ENCODE measurements at places on chromosomes 13 and 19.

DNA sequence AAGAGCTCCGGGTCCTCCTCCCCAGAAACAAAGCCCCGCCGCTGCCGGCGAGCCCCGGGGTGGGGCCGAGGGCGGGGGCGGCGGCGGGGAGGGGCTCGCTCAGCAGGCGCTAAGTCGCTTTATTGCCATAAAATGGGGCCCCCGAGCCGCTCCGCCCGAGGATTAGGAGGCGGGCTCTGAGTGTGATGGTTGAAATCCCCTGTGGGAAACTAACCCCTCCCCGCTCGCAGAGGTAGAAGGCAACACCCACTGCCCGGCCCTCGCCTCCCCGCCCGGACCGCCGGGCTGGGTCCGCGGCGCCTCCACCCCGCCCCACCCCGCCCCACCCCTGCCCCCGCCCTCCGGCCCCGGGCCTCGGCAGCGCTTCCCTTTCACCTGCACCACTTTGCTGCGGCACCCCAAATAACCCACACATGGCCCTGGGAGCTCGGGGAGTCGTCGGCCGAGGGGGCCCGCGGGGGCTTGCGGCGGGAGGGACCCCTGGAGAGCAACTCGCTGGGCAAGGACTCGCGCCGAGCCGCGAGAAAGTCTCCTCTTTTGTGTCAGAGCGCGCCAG, at the start of gene KLF12:
TSS of gene KLF12 (minus strand) at position 184 of the 556 bp plus-strand sequence.
- peak; percentile 90 for DNase-seq

GRCh38 chr13:110106726-110107125, 200.2 kb downstream of the COL4A1 start:
- DNase-seq: no peak

DNA sequence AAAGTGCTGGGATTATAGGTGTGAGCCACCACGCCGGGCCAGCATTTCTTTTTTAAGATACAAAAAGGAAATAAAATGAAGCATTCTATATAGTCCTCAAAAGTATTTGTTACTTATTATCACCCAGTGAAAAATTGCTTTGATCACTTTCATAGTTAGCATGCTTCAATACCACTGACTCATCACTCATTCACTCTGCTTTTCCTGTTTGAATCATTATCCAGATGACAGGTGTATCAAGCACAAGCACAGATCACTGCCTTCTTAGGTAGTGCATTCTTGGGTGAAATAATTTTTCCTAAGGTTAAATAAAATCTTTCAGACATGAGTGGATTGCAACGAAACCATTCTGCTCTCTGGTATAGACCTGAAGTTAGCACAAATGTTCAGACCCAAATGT, 35.8 kb upstream of the SPART start:
- DNase-seq: no peak

- DNase-seq: no peak
Measured at GRCh38 chr19:29111576-29111975, 101.4 kb downstream of the UQCRFS1 start.

GRCh38 chr19:33396701-33397535, 23.4 kb downstream of the CEBPG start:
- no peak for DNase-seq

- no peak for DNase-seq
Measured at GRCh38 chr13:28991764-28992163, 171.6 kb downstream of the MTUS2 start.

DNA sequence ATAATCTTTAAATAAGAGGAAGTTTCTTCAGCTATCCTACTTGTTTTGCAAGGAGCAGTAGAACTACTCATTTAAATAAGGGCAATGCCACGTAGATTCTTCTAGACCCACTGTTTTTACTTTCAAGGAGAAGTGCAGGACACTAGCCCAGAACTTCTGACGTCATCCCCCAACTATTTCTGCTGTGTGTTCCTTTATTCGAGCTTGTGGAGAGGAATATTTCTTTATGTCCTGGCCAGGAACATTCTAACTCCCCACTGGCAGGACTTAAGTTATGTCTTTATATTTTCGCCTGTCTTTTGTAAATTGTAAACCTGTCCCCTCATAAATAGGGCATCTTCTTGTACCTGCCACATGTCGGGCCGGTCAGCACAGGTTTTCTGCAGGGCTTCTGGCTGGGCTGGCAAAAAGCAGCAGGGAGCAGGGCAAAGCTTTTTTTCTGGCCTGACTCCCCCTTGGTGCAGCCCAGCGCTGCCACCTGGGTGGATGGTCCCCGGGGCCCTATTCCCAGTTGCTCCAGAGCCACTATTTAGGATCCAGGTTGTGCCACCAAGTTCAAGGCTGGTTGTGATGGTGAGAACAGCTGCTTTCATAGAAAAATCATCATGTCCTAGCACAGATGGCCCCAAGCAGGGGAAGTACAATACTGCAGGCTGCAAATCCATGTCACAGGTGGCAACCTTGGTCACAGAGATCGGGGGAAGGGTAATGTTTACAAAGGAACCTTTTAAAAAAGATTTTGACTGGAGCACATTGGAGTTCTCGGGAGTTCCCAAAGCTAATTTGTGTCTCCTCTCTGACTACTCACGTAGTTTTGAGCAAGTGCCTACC, 1.8 kb downstream of the MBNL2 start:
- DNase-seq: no peak

GRCh38 chr13:48189171-48189570, 43.8 kb upstream of the ITM2B start:
- no peak for DNase-seq

- no peak for DNase-seq
Measured at GRCh38 chr13:33351319-33351718, 65.8 kb upstream of the STARD13 start.

DNA sequence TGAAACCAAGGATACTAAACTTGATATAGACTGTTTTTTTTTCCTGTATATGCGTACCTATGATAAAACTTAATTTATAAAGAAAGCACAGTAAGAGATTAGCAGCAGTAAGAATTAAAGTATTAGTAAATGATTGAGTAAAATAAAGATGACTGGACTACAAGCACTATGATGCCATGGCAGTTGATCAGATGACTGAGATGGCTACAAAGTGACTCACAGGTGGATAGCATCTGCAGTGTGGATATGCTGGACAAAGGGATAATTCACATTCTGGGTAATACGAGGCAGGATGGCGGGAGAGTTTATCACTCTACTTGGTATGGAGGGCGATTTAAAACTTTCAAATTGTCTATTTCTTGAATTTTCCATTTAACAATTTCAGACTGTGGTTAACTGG, 11.8 kb downstream of the HTR2A start:
- no peak for DNase-seq

- DNase-seq: no peak
Measured at GRCh38 chr13:77522444-77522843, 13.1 kb upstream of the SCEL start.

DNA sequence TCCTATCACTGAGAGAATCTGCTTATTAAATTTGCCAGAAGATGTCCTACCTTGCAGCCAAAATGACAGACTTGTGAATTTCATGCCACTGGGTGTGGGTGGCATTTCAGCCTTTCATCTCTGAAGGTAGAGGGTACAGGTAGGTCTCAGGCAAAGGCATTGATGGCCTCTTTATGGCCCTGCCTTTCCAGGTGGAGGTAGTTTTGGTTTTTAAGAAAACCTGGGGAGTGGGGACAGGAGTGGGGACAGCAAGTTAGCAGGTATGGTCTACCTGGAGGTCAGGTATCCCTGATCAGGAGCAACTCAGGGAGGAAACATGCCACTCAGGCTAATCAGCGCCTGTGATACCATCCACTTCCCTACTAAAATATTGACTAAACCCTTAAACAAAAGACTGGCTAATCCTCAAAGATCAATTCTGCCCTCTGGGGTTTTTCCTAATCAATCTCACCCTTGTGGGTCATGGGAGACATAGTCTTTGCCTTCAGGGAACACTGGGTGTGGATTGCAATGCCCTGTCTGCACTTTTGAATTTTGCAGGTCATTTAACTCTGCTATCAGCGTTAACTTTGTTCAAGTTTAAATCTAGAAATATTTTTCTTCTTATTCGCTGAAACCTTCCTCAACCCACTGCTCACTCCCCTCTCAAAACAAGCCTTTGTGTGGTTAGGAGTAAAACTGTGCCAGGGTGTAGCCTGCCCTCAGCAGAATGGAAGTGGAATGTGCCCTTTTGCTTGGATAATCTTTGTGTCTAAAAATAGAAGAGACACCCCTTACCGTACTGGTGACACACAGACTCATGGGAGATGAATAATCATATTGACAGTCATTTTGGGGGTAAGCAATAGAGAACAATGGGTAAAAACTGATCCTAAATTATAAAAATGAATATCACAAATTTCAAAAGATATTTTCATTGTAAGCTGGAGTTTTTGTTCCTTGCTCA, 233.7 kb downstream of the COG6 start:
- no peak for DNase-seq

- no peak for DNase-seq
Measured at GRCh38 chr19:16506961-16507360, 10.8 kb downstream of the C19orf44 start.

- no peak for DNase-seq
Measured at GRCh38 chr19:50178859-50179537, 15.9 kb upstream of the IZUMO2 start.

DNA sequence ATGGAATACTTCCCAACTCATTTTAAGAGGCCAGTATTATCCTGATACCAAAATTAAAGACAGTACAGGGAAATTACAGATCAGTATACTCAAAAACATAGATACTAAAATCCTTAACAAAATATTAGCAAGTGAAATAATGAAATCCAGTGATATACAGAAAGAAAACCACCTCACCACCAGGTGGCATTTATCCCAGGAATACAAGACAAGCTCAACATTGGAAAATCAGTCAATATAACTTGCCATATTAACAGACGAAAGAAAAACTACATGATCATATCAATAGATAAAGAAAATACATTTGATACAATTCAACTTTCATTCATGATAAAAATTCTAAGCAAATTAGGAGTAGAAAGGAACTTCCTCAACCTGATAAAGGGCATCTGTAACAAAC, 6.7 kb upstream of the GNA15 start:
- DNase-seq: no peak

GRCh38 chr19:51006406-51006805, 5.0 kb upstream of the KLK8 start:
- DNase-seq: no peak

- DNase-seq: no peak
Measured at GRCh38 chr19:49344505-49345423, 9.6 kb downstream of the CD37 start.

GRCh38 chr19:46599716-46600373, 1.3 kb upstream of the CALM3 start:
- no peak for DNase-seq

DNA sequence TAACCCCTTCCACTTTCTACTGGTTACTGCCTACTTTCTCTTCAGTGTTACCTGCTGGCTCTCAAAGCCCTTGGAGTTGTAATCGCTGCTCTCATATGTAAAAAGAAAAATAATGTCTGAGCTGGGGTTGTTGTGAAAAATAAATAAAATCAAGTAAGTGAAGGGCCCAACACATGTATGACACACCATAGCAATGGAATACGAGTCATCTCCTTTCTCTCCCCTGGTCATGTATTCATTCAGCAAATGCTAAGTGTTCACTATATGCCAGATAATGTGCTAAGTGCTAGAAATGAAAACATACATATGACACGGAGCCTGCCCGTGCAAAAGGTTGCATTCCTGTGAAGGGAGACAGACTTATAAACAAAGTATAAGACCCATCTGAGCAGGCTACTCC, 535.0 kb downstream of the RFC3 start:
- no peak for DNase-seq

DNA sequence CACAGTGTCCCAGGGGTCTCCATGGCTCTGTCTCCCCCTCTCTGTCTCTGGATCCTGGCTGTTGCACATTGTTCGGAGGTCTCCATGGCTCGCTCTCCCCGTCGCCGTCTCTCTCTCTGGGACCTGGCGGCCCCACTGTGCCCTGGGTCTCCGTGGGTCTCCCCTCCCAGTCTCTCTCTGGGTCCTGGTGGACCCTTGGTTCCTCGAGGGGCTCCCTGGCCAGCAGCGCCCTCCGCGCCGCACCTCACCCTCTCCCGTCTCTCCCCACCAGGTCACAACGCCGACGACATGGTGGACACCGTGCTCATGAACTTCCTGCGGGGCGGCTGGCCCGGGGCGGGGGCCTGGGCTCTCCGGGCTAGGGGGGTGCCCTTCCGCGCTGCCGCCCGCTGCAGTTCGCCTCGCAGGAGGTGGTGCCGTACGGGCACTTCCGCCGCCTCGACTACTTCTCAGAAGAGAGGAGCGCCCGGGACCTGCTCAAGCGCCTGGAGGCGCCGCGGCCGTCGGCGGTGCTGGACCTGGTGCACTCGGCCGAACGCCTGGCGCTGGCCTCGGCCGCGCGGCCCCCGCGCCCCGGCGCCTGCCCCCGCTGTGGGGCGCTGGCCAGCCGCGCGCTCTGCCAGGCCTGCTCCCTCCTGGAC, 29.1 kb downstream of the SIGLEC5 start:
- no peak for DNase-seq

- DNase-seq: no peak
Measured at GRCh38 chr13:80337288-80338081, 3.4 kb downstream of the SPRY2 start.

DNA sequence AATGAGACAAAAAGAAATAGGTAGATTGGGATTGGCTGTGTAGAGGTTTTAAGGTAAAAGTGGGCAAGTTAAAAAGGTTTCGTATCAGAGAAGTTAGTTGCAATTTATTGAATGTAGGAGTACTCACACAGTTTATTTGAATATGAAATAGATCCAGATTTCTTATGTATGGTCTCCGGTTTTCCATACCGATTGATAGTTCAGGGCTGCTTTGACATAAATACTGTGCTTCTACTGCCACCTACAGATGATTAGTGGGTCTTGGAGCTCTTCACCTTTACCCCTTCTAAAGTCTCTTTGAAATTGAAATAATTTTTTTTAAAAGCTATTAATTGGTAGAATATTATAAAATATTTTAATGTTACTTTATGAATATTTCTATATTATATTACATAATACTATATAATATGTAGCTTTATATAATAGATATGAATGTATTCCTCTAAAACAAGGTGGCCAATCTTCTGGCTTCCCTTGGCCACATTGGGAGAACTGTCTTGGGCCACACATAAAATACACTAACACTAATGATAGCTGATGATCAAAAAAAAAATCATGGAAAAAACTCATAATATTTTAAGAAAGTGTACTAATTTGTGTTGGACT, 7.7 kb upstream of the GPR18 start:
- no peak for DNase-seq

GRCh38 chr13:50574731-50575130, 268.8 kb downstream of the DLEU7 start:
- no peak for DNase-seq

GRCh38 chr19:12333162-12334159, at the start of gene ZNF563:
Gene ZNF563, minus strand, starts transcription at chr19:12333633. Its CDS starts 151 bp downstream, at chr19:12333482.
- DNase-seq: peak; percentile 96

DNA sequence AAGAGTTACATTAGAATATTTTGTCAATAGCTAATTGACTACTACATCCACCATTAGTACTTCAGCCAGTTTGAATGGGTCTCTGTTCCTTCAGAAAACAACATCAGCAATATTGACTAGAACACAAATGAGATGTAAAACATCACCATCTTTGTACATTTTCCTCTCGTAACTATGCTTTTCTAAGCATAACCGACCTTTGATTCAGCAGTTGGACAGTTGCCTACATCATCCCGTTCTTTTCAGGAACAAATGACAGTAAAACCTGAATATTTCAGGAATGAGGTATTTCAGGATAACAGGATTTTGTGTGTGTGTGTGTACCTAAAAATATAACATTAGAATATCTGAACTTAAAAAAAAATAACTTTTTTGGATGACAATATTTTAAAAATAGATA, 60.9 kb downstream of the STARD13 start:
- DNase-seq: no peak

- no peak for DNase-seq
Measured at GRCh38 chr19:38142176-38143035, 81.6 kb downstream of the DPF1 start.

GRCh38 chr13:110206185-110206584, 100.8 kb downstream of the COL4A1 start:
- DNase-seq: no peak

GRCh38 chr19:5880604-5881078, 10.3 kb upstream of the FUT5 start:
- DNase-seq: no peak
